HS-5 (cell line): ENCODE measurements at places on chromosomes 3 and 15.

- no peak for DNase-seq
Measured at GRCh38 chr15:101723171-101723873, 951 bp downstream of the TARS3 start.

DNA sequence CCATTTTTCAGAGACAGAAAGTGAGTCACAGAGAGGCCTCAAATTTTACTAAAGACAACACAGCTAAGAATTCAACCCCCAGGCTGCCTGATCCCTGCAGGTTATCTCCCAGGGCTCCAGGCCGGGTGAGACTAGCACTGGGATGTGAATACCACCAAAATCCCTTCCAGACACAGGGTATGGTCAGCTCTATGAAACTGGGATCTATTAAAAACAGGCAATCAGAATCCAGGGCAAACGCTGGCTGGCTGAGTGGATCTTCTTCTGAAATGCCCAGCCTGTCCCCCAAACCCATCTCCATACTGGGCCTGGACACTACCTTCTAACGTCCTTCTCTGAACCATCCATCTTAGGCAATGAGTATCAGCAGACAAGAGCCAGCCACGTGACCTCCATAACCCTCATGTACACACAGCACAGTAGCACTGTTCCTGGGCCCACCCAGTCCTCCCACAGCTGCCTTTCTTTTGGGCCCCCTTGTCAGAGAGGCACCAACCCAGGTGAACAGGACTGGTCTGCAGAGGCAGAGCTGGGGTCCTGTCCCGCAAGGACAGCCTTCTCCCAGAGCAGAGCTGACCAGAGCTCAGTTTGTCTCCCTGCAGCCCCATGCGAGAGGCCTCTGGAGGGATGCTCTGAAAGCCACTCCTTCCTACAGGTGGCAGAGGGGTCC lies 1.9 kb downstream of the RAB6B start:
- no peak for DNase-seq

DNA sequence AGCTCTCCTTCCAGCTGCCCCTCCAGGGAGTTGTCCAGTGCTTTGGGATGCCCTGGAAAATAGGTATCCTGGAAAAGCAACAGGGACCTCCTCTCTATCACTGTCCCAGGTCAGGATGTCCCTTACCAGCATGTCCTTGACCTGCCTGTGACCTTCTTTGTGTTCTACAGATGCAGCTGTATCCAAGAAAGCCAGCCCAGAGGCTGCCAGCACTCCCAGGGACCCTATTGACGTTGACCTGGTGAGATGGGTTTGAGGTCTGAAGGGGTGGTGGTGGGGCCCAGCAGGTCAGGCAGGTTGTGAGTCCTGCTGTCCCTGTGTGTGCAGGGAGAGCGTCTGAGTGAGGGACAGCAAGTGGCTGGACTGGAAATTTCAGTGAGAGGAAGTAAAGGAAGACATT lies 30.2 kb downstream of the PML start:
- no peak for DNase-seq

DNA sequence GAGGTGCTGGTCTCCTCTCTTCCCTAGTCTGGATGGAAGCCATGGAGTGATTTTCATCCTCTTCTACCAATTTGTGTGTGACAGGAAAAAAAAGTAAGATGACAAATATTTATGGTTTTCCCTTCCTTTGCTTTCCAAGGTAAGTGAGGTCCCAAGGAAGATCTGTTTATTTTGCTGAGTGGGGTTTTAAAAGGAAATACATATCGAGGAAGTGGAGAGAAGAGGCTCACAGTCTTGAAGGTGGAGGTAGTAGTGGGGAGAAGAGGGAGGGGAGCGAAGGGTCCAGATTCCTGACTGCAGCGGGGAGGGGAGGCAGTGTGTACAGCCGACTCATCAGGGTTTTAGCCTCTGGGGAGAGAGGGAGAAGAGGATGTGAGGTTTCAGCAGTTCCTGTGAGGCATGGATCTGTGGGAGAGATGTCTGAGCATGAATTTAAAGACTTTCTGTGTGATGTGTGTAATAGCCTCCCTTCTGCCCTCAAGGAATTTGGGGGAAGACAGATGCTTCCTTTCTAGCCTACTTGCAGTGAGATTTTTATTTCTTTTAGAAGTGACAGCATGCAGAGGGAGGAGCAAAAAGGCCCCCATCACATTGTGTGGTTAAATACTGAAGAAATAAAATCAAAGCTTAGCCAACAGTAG lies 272.4 kb downstream of the THRB start:
- no peak for DNase-seq

DNA sequence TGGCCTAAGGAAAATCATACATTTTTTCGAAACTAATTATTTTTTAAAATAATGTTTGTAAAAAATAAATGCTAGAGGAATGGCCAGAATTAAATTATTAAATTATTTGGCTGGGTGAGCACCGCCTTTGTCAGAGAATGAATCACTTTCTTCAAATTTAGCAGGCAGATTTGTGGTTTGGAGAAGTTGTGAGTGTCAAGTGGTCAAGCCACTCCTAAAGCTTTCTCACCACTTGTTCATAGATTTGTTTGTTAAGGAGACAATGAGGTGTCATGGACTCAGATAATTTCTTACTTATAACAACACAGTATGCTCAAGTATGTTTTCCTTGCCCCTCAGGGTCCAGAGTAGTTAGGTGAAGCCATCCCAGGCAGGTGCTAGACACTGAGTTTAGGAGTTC lies 196.2 kb downstream of the TUSC7 start:
- DNase-seq: no peak

DNA sequence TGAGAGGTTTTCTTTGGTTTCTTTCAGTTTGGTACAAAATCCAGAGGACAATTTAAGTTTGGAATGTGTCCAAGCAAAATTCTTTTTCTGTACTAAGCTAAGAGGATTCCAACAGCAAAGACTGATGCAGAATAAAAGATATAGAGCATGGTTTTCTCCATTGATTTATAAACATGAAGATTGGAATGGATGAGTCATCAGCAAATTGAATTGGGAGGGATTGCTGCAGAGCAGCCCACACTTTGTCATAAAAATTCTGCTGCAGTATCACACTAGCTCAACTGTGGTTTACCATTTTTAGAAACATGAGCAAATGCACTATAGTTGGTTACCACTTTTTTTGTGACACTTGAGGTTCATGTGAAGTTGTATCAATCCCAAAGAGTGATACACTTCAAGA lies 16.1 kb upstream of the LARP6 start:
- DNase-seq: no peak

- DNase-seq: no peak
Measured at GRCh38 chr15:42286445-42287029, 13.3 kb upstream of the TMEM87A start.

GRCh38 chr3:72485641-72486040 lies 362.6 kb downstream of the SHQ1 start:
- DNase-seq: no peak

DNA sequence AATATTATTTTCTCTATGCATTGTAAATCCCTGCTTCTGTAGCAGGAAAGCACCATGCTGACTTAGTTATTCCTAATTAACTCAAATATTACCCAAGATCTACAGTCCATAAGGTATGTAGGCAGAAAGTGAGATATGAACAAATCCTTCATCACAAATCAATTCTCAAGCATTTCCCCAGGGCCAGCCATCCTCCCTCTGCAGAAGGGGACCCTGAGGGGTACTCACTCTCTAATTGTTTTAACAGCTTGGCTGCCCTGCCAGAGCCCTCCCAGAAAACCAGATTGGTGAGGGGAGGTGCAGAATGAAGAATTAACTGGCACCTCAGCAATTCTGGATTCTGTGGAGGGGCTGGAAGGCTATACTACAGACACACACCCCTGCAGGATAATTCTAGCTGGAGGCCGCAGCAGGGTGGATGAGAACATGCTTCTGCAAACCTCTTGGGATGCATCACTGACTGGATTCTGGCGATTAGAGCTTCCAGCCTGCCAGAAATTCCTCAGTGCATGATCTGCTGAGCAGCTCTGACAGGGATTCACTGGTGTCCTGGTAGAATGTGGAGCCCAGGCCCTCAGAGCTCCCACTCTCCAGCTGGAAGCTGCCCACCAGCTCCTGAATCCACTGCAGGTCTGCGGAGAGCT lies 88.6 kb upstream of the HERC1 start:
- DNase-seq: no peak

GRCh38 chr3:152302521-152303021 lies 33.8 kb downstream of the MBNL1 start:
- peak; percentile 92 for DNase-seq

- DNase-seq: no peak
Measured at GRCh38 chr15:54119051-54119450, 140.8 kb downstream of the UNC13C start.

DNA sequence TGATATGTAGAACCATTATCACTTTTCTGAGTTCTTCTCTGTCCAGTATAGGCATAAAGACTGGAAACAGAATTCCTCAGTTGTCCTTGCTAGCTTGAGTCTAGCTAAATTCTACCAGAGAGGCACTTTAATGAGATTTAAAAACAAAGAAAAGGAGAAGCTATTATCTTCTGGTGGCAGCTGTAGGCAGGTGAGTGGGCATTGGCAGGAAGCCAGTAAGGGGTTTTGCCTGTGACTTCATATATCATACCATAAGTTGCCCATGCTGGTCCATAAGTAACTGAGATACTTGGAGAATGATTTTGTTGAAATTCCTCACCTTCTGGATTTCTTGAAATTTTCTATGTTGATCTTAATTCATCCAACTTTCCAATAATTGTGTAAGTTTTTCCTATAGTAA lies 402.3 kb upstream of the TGFBR2 start:
- DNase-seq: no peak

GRCh38 chr3:39750712-39751111 lies 58.7 kb upstream of the MYRIP start:
- DNase-seq: no peak

- no peak for DNase-seq
Measured at GRCh38 chr15:38054488-38054887, 120.0 kb downstream of the TMCO5A start.

DNA sequence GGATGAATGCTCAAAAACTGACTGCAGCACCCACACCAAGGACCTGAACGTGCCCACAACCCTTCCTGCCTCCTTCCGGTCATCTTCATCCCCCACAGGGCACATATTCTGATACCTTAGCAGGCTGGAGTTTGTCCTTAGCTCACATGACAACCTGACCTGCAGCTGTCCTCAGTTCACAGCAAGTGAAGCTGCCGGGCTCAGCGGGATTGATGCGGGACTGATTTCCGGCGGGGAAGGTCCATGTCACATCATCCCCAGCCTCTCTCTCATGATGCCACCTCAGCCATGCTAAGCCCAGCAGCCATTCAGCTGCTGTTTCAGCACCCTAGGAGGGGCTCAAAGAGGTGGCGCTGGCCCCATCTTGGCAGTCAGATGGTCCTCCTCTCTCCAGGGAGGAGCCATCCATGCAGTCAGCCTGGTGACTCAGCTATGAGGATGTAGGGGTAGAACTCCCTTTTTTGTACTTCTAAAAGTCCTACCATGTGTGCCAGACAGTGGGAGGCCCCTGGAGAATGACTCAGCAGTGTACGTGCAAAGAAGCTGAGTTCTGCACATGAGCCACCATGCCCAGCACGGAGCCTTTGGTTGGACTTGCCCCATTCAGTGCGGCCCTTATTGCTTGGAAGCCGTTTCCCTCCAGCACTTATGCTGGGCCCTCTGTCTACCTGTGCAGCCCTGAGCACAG lies 9.5 kb downstream of the CA12 start:
- peak; percentile 97 for DNase-seq

DNA sequence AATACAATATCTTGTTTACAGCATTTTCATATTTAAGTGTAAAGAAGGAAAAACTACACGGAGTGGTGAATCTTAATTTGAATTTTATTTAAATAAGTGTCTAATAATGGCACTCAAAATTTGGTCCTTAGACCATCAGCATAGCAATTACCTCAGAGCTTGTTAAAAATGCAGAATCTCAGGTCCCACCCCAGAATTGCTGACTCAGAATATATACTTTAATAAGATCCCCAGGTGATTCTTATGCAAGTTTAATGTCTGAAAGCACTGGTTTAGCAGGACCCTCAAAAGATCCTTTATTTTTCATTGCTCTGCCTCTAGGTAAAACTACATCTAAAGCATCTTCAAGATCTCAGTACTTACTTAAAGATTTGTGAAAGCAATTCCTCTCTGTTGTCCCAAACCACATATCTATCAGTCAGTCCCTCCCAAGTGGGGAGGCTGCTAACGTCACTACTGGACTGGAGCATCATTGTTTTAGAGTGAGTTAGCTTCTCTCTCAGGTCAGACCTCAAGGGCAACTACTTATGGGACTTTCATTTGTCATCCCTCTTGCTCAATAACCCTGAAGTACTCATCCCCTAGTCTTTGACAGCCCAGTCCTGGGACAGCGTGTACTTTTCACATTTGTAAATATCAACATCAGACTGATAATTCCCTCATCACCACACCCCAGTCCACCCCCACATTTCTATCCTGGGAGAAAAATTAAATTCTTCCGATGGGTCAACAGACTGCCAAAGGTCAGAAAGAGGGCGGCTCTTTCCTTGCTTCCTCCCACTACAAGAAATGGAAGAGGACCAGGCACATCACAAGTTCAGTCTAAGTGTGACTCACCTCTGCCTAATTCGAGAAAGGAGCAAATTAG lies 76.7 kb downstream of the CBLB start:
- DNase-seq: peak; percentile 97

DNA sequence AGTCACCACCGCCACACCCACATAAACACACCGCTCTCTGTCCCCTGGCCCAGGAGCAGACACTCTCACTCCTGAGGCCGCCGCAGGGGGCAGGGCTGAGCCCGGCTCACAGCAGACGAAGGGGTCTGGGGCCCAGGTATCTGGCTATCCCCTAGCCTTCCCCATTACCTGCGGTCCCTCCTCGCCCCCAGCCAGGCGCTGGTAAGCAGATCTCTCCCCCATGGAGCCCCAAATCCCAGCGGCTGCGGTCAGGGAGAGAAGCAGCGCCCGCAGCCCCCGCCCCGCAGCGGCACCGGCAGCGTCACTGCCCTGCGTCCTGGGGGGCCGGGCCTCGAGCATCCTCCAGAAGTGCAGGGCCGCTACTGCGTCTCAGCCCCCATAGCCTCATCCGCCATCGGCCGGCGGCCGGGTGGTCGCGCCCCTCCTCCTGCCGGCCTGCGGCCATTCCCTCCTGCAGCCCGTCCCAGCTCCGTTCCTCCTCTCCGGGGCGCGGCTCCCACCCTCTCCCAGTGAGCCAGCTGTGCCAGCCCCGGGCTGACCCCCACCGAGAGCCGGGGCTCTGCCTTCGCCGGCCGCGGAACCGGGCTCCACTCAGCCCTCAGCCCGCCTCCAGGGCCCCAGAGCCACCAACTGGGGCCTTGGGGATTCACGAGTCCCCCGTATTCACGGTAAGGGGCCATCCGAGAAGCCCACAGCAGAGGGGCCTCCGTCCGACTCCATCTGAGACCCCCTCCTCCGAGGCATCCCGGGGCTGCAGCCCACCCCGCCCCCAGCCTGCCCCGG lies 13.1 kb downstream of the TNK2 start:
- peak; percentile 48 for DNase-seq

DNA sequence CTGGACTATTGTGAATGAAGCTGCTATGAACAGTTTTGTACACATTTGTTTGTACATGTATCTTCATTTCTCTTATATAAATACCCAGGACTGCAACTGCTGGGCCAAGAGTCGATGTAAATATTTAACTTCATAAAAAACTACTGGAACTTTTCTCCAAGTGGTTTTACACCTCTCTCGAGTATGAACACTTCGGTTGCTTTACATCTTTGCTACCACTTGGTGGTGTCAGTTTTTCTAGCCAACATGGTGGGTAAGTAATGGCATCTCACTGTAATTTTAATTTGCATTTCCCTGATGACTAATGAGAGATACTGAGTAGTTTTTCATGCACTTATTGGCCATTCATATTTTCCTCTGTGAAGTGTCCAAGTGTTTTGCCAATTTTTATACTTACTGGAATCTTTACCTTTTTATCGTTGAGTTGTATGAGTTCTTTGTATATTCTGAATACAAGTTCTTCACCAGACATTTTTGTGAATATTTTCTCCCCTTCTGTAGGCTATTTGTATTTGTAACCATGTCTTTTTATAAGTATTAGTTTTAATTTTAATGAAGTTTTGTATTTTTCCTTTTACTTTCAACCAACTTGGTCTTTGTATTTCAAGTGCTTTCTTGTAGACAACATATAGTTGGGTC lies 44.4 kb downstream of the PCOLCE2 start:
- peak; percentile 51 for DNase-seq
